Memory B cell (primary cell): ENCODE measurements at places on chromosomes 11 and 22.

DNA sequence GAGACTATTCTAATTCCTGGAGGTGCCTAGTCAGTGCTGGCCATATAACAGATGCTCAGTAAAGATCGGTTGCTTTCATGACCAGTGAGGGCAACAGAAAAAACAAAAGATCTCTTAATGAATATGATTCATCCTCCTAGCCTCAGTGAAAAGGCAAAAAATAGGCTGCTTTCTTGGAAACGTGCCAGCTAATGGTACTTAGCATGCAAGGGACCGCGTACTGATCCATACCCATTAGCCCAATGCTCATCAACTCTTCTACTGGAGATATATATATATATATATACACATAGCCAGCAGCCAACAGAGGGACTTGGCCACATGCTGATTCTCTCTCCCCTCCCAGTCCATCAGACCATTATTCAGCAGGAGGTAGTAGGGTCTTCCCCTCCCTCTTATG is 320.4 kb downstream of the KIRREL3 start:
- no peak overlapping the region for H3K4me3 ChIP-seq
- DNase-seq: no peak
- no peak overlapping the region for H3K27ac ChIP-seq
- no peaks in the 10 kb centered on the region for H3K36me3 ChIP-seq
- peaks cover 3% of the 10 kb centered on the region for H3K27me3 ChIP-seq
- no peaks in the 10 kb centered on the region for H3K4me1 ChIP-seq

DNA sequence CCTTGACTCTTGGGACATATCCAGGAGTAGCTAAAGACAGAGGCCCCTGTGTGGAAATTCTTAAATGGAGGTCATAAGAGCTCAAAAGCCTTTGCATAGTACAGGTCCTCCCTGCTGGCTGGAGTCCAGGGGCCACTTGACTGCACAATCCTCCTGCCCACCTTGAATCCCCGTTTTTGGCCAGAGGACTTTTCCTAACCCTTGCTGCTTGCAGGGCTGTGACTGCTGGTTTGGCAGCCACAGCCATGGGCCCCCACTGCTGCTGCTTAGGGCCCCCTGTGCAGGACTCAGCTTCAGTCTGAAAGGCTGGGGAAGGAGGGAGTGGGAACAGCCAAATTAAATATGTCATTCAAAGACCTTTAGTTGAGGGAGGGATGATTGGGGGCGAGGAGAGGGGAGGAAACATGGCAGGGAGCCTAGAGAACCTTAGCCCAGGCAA is 33.4 kb downstream of the ARHGAP1 start:
- H3K4me3 ChIP-seq: no peak overlapping the region
- H3K36me3 ChIP-seq: peaks cover 41% of the 10 kb centered on the region
- no peaks in the 10 kb centered on the region for H3K27me3 ChIP-seq
- DNase-seq: no peak
- peak overlapping the region; percentile 73 for H3K27ac ChIP-seq

- DNase-seq: no peak
- H3K36me3 ChIP-seq: peaks cover 14% of the 10 kb centered on the region
- peak overlapping the region; percentile 39 for H3K27ac ChIP-seq
Measured at GRCh38 chr22:32407312-32407711, 4.7 kb downstream of the RTCB start.

- DNase-seq: no peak
- peaks cover 54% of the 10 kb centered on the region for H3K4me1 ChIP-seq
- no peaks in the 10 kb centered on the region for H3K27me3 ChIP-seq
- H3K36me3 ChIP-seq: peaks cover 31% of the 10 kb centered on the region
- H3K27ac ChIP-seq: peak overlapping the region; percentile 94
Measured at GRCh38 chr22:36862251-36863242, 1.7 kb downstream of the NCF4 start.

DNA sequence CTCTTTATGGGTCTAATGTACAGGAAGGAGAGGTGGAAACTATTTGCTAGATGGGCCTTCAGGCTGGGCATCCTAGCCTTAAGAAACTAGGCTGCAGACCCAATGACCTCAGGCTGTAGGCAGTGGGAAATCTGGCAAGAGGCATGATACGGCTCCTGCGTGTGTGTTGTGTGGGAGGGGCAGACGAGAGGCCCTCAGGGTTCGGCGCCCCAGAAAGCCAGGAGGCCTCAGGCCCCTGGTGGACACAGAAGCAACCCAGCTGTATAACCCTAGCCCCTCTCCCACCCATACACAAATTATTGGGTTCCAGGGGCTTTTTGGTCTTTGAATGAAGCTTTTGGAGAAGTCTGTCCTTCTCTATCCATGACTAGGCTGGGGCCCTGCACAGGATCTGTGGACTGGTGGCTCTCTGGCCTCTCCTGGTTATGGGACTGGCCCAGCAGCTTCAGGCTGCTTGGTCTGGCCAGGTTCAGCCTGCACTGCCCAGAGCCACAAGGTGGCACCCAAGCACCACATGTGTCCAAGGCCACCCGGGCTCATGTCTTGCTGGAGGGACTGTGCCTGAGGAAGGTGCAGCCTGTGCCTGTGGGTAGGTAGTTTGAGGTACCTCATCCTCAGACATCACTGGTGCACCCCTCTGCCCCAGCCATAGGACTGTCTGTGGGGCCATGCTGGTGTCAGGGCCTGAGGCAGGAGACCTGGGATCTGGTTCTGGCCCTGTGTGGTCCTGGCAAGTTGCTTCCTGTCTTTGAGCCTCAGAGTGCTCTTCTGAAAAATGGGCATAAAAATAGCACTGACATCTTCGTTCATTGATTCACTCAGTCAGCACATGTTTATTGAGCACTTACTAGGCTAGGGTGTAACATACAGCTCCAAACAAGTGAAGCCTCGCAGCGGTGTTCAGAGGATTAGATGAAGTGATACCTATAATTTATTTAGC is 87.5 kb downstream of the RRM1 start:
- H3K27ac ChIP-seq: no peak overlapping the region
- H3K4me1 ChIP-seq: no peaks in the 10 kb centered on the region
- no peaks in the 10 kb centered on the region for H3K36me3 ChIP-seq
- no peak overlapping the region for H3K4me3 ChIP-seq

DNA sequence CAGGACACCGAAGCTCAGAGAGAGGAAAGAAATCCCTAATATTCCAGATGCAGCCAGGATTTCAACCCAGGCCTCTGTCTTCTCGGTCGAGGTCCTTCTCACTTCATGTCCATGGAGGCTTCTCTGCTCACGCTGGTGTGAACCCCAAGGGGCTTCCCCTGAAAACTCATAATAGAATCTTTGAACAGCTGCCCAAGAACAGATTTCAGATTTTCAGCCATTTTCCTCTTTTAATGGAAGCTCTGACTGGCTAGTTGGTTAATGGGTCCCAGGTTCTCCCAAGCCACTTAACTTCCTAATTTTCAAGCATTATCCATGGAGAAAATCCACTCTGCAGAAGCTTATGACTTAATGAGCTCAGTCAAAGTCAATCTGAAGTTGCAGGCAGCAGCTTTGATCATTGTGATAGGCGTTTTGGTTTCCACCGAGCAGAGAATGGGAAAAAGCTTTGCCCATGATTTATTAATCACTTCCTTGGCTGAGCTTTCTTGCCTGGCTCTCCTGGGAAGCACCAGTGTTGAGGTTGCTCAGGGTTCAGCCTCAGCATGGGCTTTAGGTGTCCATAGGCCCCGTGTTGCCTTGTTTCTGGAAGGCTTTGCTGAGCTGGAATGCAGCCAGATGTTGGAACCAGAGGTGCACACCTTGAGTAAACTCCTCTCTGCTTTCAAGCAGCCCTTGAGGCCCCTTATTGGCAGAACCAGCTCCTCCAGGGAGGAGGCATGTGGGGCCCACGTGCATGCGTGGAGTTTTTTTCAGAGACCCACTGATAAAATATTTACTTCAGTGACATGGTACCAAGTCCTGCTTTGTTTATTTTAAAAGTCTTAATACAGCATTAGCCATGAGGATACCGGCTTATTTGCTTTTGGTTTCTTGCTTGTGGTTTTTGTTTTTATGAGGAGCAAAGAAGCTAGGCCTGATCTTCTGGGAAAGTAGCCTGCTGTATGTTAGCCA is 25.5 kb downstream of the LDLRAD3 start:
- DNase-seq: no peak
- peaks cover 6% of the 10 kb centered on the region for H3K27me3 ChIP-seq
- no peaks in the 10 kb centered on the region for H3K36me3 ChIP-seq

- H3K4me1 ChIP-seq: peaks cover 5% of the 10 kb centered on the region
- H3K4me3 ChIP-seq: no peak overlapping the region
- H3K27me3 ChIP-seq: no peaks in the 10 kb centered on the region
- H3K27ac ChIP-seq: no peak overlapping the region
Measured at GRCh38 chr22:24107661-24108060, 73.6 kb upstream of the SUSD2 start.

- H3K4me1 ChIP-seq: peaks cover 9% of the 10 kb centered on the region
- no peaks in the 10 kb centered on the region for H3K36me3 ChIP-seq
- H3K27me3 ChIP-seq: peaks cover 15% of the 10 kb centered on the region
- peak overlapping the region; percentile 52 for H3K27ac ChIP-seq
Measured at GRCh38 chr22:38034278-38034882, 22.8 kb upstream of the PICK1 start.

GRCh38 chr11:62269654-62270278 is at the start of gene SCGB2A2:
Gene SCGB2A2 (plus strand): TSS chr11:62270158. CDS start chr11:62270217, 59 bp downstream.
- no peaks in the 10 kb centered on the region for H3K36me3 ChIP-seq
- H3K27ac ChIP-seq: no peak within 1 kb of the TSS
- H3K4me1 ChIP-seq: no peaks in the 10 kb centered on the region
- DNase-seq: no peak
- peaks cover 11% of the 10 kb centered on the region for H3K27me3 ChIP-seq

DNA sequence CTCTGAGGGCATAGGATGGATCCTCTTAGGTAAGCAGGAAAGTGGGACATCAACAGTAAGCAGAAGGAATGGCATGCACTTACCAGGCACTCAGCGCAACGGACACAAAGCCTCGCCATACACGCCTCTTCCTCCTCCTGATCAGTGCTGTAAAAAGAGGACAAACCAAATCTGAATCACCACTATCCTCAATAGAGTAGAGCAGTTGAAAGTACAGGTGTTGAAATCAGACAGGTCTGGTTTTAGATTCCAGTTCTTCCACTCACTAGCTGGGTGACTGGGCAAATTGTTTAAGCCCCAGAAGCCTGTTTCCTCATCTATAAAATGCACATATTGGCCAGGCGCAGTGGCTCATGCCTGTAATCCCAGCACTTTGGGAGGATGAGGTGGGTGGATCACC is 8.6 kb upstream of the JAML start:
- no peaks in the 10 kb centered on the region for H3K27me3 ChIP-seq
- H3K27ac ChIP-seq: no peak overlapping the region
- peaks cover 11% of the 10 kb centered on the region for H3K4me1 ChIP-seq
- peaks cover 25% of the 10 kb centered on the region for H3K36me3 ChIP-seq
- no peak for DNase-seq

GRCh38 chr22:36442506-36443197 is 38.8 kb downstream of the TXN2 start:
- no peaks in the 10 kb centered on the region for H3K36me3 ChIP-seq
- no peak overlapping the region for H3K4me3 ChIP-seq
- H3K27me3 ChIP-seq: no peaks in the 10 kb centered on the region
- no peak overlapping the region for H3K27ac ChIP-seq
- no peak for DNase-seq

GRCh38 chr11:117037279-117037974 is 60.8 kb downstream of the SIK3 start:
- no peaks in the 10 kb centered on the region for H3K27me3 ChIP-seq
- peaks cover 6% of the 10 kb centered on the region for H3K36me3 ChIP-seq
- H3K4me1 ChIP-seq: peaks cover 46% of the 10 kb centered on the region
- H3K27ac ChIP-seq: peak overlapping the region; percentile 76

GRCh38 chr11:70204466-70204799 is 1.3 kb downstream of the FADD start:
- peak overlapping the region; percentile 84 for H3K27ac ChIP-seq
- H3K27me3 ChIP-seq: no peaks in the 10 kb centered on the region
- H3K36me3 ChIP-seq: peaks cover 17% of the 10 kb centered on the region
- peak overlapping the region; percentile 91 for H3K4me3 ChIP-seq
- peaks cover 30% of the 10 kb centered on the region for H3K4me1 ChIP-seq

- H3K27ac ChIP-seq: no peak overlapping the region
- no peaks in the 10 kb centered on the region for H3K36me3 ChIP-seq
- no peak for DNase-seq
- no peaks in the 10 kb centered on the region for H3K4me1 ChIP-seq
- H3K4me3 ChIP-seq: no peak overlapping the region
Measured at GRCh38 chr11:29328961-29329441, 687.8 kb downstream of the KCNA4 start.

DNA sequence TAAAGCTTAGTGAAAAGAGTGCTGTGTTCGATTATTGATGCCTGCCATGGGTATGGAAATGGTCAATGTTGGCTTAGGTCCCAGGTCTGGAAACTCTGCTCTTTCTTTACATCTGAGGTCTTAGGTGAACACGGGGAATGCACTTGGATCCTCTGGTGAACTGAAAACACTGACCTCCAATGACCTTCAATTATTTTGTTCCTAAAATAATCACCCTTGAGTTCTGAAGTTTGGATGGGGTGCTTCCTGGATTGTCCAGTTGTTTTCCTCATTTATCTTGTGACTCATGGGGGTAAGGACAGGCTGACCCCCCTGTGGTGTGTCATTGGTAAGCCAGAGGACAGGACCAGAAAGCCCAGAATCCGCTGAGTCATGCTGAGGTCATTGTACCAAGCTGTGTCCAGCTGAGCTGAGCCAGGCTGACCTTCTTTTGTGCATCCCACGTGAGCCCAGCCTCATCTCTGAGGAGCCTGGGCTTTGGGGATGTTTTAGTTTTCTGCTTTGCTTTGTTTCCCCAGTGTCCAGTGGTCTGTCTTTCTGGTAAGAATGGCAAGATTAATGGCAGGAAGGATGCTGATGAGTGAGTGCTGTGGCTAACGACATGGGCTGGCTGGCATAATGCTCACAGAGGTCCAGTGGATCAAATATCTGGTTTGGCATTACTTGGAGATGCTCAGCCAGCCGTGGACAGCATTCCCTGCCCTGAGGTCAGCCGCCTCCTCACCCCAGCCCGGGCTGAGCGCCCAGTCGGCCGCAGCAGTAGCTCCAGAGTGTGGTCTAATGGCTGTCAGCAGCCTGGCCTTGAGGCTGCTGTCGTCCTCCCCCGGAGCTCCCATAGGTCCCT is 35.6 kb downstream of the AMPD3 start:
- no peak for DNase-seq
- peaks cover 29% of the 10 kb centered on the region for H3K4me1 ChIP-seq
- peak overlapping the region; percentile 99 for H3K27ac ChIP-seq
- H3K4me3 ChIP-seq: no peak overlapping the region

GRCh38 chr22:46104170-46104880 is 46.0 kb upstream of the PPARA start:
- no peak overlapping the region for H3K27ac ChIP-seq
- no peaks in the 10 kb centered on the region for H3K4me1 ChIP-seq
- no peak for DNase-seq
- H3K4me3 ChIP-seq: no peak overlapping the region
- H3K27me3 ChIP-seq: no peaks in the 10 kb centered on the region

DNA sequence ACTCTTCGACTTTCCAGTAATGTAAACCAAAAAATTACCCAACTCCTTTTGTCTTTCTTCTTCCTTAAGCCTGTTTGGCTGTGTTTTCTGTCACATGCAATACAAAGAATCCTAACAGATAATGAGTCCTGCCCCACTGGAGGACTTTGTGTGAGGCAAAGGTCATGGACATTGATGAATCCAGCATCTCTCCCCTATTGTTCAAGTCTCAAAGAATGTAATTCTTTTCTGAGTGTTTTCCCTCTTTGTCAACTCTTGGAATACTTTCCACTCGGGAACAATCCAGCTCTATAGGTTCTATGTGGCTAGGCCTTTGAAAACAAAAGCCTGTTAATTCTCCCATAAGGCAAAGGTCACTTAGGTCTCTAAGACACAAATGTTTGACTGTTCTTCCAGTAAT is 100.7 kb downstream of the FAR1 start:
- no peaks in the 10 kb centered on the region for H3K4me1 ChIP-seq
- no peak overlapping the region for H3K4me3 ChIP-seq
- no peak for DNase-seq
- H3K27ac ChIP-seq: no peak overlapping the region
